Caki2 (cell line): ENCODE measurements at places on chromosomes 12 and 14.

DNA sequence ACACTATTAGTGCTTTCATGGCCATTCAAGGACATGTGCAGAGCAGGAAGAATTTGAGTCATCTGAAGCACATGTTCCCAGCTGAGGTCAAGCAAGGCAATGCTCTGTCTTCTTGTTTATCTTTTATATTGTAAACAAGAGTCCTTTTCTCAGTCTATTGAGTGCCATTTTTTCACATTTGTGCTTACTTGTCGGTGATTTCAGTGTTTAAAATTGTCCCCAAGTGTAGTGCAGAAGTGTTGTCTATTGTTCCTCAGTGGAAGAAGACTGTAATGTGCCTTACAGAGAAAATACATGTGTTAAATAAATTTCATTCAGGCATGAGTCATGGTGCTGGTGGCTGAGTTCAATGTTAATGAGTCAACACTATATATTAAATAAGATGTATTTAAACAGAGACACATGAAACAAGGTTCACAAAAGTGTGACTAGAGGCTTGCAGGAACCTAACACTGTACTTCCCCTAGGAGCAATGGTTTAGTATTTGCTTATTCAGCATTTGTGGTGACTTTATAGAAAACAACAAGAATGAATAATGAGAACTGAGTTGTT lies 391.1 kb downstream of the LRIG3 start:
- peak; percentile 18 for DNase-seq

DNA sequence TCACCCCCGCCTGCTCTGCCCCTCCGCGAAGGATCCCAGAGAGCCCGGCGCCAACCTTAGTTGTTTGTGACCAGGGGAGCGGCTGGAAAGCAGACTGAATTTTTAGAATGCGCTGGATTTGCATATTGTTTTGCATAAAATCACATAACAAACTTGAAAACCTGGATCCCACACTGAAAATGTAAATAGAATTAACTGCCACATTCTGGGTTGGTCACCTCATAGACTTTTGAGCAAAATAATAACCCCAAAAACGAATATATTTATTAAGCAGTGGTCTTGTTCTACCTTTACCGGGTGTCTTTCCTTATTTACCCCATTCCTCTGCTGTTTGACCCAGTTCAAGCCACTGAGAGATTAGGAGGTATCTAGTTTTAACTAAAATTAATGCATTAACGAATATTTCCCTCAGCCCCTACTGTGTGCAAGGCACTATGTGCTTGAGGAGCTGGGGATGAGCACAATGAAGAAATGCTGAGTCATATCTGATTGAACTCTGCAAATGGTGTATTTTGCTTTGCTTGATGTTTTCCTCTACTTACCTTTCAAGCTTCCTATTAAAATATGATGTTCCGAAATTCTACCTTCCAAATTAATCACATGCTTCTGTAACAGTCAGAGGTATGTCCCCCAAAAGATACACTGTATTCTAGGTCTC lies 438 bp upstream of the EGLN3 start:
- DNase-seq = no peak

- no peak for DNase-seq
Measured at GRCh38 chr12:262817-263216, at the start of gene SLC6A13. TSS of gene SLC6A13 (minus strand) at chr12:262836. CDS start at chr12:260052, 2,784 bp downstream.

DNA sequence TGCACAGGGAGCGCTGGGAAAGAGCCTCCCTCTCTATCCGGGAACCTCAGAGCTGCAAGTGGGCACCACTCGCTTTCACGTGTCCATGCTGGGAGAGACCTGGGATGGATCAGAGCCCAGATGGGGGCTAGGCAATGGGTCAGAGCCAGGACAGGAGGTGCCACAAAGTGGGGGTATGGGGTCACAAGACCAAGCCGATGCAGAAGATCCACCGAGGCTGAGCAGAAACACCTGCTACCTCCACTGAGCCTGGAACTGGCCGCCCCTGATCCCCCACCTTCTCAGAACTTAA lies 180.9 kb upstream of the SFSWAP start:
- DNase-seq = no peak

GRCh38 chr12:9347328-9348127 lies 139.3 kb upstream of the PZP start:
- DNase-seq = peak; percentile 3

DNA sequence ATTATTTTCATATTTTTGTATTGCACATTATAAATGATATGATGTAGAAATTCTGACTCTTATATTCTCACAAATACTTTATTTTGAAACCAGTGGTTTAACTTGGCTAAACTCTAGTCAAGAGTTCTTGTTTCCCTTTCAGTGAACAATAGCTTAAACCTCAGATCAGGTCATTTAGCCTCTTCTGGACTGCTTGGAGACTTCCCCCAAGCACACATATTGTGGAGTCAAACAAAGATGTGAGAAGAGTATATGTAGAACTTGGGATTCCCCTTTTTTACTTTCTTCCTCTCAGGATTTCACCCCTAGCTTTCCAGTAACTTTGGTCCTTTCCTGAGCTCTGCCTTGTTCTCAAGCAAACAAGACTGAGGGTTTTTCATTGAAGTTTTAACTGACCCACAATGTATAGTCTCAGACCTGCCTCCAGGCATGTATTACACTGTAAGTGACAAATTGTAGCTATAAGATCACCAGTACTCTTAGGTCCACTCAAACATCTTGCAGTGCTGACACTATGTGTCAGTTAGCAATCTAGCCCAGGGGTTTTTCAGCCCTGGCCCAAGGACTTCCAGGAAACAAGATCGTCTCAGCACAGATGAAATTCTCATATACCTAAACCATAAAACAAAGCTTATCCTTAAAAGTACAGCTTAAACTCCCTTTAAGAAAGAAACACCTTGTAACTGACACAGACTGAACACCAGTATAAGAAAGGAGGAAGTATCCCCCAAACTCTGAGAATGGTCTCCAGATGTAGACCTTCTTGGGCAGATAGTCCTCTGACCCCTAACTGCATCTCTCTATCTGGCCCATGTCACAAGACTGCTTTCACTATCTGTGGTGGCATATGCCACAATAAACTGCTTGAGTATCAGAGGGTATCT lies 98.6 kb downstream of the SLC6A15 start:
- no peak for DNase-seq

- DNase-seq = no peak
Measured at GRCh38 chr14:102926104-102926503, 3.6 kb downstream of the AMN start.

DNA sequence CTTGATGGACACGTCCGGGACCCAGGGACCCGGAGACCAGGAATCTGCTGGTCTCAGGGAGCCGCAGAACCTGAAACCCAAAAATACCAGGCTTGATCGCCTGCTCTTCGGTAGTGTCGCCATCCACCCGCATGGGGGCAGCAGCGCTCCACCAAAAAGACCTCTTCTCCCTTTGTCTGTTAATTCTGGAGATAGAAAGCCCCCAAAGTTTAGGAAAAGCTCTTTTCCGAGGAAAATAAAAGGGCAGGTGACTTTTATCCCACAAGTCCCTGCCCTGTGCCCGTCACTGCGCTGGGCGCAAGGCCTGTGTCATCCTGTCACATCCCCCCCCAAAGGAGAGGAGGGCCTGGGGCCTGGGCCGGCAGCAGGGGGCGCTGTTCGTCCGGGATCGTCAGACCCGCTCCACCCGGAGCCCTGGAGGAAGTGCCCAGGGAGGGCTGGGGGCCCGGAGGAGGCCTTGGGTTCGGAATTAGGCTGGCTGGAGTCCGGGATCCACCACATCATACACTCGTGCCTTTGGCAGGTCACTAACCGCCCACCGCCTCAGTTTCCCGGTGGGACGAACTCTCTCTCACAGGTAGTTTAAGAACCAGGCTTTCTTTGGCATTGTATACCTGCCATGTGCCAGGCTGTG lies 31.9 kb downstream of the DAD1 start:
- DNase-seq = peak; percentile 69

DNA sequence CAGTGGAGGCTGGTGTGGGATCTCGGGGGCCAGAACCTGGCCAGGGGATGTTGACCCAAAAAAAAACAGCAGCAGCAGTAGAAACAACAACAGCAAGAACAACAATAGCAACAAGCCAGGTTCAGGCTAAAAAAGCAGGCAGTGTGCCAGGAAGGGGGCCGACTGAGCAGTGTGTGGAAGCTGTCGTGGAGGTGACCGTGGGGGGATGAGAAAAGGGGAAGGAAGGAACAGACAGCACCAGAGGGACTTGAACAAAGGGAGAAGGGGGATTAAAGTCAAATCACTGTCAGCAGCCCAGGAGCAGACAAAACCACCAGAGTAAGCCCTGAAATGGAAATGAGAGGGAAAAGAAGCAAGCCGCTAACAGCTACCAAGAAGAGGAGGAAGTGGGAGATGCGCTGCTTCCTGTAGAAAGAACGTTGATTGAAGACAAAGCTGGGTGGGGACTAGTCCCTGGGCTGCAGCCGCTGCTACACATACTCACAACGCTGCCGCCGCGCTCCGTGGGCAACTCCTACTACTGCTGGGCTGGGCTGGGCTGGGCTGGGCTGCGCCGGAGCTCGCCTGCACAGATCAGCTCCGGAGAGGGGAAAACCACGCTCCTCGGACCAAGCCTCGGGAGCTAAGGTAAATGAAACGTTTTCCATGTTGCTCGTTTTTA lies at the start of gene GNG2:
TSS of gene GNG2 (plus strand) at position 449 of the 661 bp plus-strand sequence. CDS start 90,067 bp downstream, outside the sequence.
- DNase-seq = no peak

DNA sequence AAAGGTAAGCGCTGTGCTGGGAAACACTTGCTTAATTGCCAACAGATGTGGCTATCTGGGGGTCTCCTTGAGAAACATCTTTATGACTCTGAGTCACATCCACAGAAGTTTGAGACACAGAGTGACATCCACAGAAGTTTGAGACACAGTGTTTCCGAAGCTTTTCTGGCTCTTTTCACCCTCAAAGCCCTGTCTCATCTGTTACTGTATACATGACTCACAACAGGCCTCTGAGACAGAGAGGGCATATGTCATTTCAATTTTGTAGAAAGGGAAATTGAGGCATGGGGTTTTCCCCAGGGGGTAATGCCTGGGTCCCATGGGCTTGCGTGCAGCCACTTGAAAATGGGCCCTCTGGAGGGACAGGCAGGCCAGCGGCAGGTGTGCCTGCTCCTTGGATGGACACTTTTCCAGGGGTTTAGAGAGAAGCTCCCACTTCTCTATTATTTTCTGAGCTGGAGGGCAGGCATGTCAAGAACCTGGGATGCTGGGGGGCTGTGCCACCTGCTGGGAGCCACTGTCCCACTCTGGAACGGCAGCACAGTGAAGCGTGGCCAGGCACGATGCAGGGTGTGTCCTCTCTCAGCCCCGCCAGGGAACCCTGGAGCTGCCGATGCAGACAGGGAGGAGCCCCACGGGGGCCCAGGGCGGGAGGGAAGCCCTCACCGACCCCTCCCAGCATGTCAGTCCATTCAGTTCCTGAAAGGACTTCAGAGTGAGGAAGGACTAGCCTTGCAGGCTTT lies 111.3 kb upstream of the FKBP4 start:
- DNase-seq = no peak
